ENCODE measurements at places on chromosomes 6 and 20. TPM values are rescaled to one million over a fixed set of nuclear protein-coding genes. Genes with fewer than 3 reads are reported as not detected.

Gene CALHM6
- total RNA-seq = 3.3 TPM

Gene RAB32
- total RNA-seq = 2.3 TPM

GRCh38 chr20:45976086-45976485 is 4.1 kb upstream of the ZNF335 start:
- no peak for DNase-seq

DNA sequence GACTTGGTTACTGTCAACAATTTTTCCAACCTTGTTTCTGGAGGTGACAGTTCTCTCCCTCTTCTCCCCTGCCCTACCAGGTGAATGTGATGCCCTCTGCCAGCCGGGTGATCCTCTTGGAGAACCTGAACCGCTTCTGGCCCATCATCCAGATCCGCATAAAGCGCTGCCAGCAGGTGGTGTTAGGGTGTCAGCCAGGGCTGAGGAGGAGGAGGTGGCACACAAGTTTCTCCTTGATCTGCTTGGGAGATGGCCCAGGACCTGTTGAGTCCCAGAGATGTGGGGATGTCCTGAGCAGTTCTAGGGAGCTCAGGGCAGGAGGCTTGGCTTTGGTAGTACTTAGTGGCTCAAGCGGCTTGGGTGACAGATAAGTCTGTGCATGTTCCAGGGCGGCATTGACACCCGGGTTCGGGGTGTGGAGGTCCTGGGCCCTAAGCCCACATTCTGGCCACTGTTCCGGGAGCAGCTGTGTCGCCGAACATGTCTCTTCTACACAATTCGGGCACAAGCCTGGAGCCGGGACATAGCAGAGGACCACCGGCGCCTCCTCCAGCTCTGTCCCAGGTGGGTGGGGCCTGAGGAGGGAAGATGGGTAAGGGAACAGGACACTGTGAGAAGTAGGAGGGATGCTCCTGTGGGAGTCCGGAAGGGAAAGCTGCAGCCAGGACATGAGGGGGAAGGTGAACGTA is 21.2 kb downstream of the CUL9 start:
- DNase-seq = no peak

- no peak for DNase-seq
Observed at GRCh38 chr6:161228096-161228495, 45.8 kb downstream of the AGPAT4 start.

Measured in naive thymus-derived CD4-positive, alpha-beta T cell (primary cell).